Activated T-helper 9 cell treated with anti-CD3 and anti-CD28 coated beads, Interleukin-2, amount 50 U/mL, for 16 hours (primary cell): ENCODE measurements at places on chromosomes 16 and 17.
A peak's percentile ranks its signal among the peaks of the same experiment; 100 is the strongest.

DNA sequence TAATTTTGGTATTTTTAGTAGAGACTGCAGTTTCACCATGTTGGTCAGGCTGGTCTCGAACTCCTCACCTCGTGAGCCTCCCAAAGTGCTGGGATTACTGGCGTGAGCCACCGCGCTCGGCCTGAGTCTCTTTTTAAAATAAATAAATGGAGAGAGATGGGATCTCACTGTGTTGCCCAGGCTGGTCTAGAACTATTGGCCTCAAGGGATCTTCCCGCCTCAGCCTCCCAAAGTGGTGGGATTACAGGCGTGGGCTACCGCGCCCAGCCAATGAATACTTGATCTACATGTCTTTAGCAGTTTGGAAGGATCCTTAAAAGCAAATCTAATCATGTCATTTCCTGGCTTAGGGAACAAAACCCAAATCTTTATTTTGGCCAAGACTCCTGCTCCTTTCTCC, 1.2 kb downstream of the DHODH start:
- DNase-seq, result no peak

- peak; percentile 32 for DNase-seq
Measured at GRCh38 chr17:27807567-27808470, 7.5 kb upstream of the NOS2 start.

DNA sequence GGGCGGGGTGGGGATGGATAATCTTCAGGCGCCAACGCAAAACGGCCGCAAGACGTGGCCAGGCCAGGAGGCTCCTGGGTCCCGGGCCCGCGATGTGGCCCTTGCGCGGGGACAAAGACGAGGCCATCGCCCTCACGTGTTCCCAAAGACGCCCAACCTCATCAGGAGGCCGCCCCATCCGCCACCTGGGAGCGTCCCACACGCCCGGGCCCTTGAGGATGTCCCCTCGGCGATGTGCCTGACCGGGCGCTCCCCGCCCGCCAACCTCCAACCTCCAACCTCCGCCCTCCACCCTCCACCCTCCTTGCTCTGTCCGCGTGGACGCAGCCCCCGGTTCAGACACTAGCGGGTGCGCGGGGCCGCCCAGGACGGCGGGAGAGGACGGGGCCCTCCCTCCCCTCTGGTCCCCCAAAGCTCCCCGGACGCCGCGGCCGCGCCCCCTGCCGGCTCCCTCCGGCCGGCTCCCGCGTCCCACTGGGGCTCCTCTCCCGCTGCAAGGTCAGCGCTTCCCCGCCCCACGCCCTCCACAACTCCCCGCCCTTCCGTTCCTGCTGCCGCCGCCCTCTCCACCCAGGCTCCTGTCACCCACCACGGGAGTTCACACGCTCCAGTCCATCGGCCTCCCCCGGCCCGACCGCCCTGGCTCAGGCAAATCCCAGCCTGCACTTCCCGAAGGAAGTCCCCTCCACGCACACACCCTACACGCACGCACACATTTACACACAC, 250.8 kb upstream of the RPL38 start:
- no peak for DNase-seq

DNA sequence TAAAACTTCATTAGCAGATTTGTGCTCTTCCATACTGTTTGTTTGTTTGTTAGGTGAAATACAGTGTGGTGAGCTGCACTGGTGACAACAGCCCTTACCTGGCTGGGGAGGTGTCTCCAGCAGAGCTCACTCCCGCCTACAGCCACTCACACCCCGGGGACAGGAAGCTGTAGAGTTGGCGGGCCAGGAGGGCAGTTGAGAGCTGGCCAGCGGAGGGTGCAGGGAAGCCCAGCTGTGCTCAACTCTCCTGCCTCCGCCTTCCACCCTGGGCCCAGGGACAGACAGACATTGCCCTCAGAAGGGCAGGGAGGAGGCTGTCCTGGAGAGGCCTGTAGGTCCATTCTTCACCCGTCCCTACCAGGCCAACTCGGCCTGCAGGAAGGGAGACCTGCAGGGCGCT, 48.6 kb upstream of the PVALEF start:
- DNase-seq, result no peak
